NCI-H82 (cell line): ENCODE measurements at places on chromosomes 16 and 17.

DNA sequence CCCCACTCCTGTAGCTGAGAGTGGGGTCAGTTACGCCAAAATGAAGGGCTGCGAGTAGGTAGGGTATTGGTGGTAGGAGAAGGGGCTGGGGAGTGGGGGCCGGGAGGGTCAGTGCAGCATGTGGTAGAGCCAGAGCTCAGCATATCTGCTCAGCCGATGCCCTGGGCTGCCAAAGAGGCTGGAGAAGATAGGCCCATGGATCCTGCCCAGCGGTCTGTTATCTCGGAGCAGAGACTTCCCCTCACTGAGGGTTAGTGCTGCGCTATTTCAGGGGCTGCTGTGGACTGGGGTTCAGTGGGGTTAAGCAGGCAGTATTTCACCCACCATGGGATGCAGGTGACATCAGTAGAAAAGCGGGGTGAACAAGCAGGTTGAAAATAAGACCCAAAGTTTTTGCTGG, 19.7 kb downstream of the RHBDL3 start:
- no peak for DNase-seq

DNA sequence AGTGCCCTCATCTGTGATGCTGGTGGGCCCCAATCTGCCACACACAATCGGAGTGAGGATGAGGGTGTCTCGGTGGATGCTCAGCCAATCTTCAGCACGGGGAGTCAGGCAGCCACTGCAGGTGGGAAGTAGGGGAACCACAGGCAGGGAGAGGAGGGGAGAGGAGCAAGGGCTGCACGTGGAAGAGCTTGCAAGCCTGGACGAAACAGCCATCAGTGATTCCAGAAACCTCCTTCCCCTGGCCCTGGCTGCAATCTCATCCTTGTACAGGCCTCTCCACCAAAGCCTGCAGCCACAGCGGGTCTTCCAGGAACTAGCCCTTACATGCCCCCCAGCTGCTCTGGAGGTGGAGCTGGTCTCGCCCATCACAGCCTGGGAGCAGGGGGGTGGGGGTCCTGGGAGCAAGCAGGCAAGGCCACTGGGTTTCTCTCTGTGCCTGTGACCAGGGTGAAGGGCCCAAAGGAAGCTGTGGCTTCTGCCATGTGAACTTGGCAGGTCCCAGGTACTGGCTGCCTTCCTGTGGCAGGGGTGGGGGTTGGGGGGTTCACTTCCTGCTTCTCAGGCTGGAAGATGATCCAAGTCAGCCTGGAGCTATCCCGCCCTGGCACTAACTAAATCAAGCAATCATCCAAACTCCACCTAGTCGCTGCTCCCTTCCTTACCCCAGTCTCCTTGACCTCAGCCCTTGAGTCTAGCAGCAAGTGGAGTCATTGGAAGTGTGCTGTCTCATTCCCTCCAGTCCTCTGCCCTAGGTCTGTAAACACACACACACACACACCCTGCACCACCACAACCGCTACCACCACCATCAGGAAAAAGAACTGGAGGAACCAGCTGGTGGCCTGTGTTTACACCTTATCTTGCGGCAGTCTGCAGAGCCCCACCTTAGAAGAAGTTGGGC, 29.4 kb upstream of the MLKL start:
- no peak for DNase-seq

GRCh38 chr16:13193721-13194120, 292.3 kb downstream of the SHISA9 start:
- no peak for DNase-seq

DNA sequence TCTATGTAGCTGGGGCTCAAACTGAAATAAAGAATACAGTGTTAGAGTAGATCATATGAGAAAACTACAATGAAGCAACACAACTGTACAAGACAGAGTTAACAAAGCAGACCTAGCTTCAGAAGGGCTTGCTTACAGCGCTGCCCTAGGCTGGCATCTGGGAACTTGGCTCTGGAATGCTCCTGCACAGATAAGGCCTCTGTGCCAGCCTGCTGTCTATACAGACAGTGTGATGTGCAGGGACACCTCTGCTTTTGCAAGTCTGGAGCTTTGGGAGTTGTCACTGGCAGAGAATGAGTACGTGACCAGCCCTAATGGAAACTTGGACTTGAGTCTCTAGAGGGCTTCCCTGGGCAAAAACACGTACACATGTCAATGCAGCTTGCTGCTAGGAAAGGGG, 32.1 kb upstream of the SLC38A8 start:
- DNase-seq, result no peak

- no peak for DNase-seq
Measured at GRCh38 chr16:48539485-48540221, 70.3 kb downstream of the N4BP1 start.

DNA sequence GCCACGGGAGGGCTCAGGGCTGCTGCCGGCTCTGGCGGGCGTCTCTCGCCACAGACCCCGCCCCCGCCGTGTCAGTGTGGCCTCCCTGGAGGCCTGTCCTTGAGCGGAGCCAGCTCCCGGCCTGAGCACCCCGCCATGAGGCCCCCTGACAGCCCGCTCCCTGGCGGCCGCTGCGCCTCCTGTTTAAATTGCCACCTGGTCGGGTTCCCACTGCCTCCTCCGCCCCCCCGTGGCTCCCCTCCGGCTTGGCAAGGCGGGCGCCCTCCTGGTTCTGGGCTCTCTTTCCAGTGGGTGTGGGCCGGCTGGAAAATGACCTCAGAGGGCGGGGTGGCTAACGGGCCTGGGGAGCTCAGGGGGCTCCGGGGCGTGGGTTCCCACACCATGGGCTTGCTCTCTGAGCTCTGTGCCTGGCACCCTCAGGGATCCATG, 42.1 kb upstream of the SSTR5 start:
- no peak for DNase-seq

DNA sequence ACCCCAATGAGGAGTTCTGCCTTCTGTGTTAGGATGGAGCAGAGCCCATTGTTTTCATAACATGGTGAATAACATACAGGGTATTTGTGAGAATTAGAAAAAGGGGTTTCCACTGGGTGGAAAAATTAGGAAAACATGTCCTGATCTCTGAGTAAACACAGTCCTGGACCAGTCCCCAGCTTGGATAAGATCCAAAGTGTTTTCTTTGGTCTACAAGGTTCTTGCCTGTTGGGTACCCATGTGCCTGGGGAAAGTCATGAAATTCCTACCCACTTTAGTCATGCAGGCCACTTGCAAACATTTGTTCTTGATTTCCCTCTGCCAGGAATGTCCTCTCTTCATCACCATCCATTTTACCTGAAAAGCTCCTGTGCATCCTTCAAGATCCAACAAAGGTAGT, 164.8 kb upstream of the DYNLRB2 start:
- DNase-seq, result no peak

GRCh38 chr17:45925311-45925710, 31.0 kb downstream of the MAPT start:
- no peak for DNase-seq

DNA sequence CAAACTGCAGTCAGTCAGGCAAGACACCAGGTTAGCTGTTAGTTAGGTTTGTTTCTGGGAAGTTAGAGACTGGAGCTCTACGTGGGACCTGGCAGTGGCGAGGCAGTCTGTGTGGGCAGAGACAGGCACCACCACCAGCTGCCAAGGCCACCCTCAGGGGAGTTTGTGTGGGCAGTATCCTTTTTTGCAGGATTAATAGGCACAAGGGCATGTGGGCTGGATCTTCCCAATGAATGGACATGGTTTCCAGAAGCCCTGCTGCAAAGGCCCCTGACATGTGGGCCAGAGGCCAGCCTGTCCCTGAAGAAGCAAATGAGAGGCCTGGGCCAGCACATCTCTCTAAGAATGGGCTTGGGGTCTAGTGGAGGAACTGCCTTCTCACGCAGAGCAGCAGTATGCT, 19.2 kb upstream of the SREBF1 start:
- DNase-seq, result no peak

DNA sequence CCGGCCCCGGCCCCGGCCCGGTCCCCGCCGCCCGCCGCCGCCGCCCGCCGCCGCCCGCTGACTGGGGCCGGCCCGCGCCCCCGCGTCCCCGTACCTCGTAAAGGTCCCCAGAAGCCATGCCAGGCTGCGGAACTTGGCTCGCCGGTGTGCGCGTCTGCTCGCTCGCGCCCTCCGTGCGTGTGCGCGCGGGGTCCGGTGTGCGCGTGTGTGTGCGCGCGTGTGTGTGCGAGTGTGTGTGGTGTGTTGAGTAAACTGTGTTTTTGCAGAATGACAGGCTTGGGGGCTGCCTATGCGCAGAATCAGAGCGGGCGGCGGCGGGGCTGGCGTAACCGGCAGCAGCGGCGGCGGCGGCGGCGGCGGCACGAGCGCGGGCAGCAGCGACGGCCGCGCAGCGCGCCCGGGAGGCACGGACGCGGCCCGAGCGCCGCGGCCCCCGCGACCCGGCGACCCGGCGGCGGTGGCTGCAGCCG, 307 bp downstream of the CDYL2 start:
- DNase-seq, result peak; percentile 12
